ENCODE measurements at places on chromosomes 3 and 15.

DNA sequence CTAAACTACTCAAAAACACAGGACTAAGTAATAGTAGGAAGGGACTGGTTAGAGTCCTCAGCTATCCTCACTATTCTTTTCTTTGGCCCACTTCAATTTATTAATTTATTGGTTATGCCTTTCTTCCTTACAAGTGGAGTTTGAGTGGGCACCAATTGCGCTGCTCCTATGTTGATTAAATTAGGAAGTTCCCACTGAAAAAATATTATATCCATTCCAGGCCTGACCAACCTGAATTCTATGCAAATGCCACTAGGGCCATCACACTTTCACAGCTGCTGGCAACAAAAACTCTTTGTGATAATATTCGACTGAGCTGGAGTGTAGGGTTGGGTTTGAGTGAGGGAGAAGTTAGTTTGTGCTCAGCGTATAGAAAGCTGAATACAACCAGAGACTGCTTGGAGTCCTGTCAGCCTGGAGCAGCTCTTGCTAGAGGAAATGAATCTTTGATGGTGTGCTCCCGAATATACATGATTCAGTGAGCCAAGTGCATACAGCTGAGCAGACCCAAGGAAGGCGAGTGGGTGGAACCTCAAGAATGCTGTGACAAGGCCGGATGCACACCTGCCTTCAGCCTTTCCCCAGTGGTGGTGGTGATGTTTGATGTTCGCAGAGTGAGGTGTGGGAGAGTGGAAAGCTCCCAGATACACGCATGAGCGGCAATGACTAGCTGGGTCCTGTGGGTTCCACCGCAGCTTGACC, 1.5 kb downstream of the ARHGEF3 start:
- peak; percentile 81 for DNase-seq

GRCh38 chr3:120472121-120472844, 21.5 kb upstream of the FSTL1 start:
- DNase-seq, result no peak

- DNase-seq, result no peak
Measured at GRCh38 chr15:89340573-89340972, 5.9 kb upstream of the POLG start.

- DNase-seq, result no peak
Measured at GRCh38 chr15:83435202-83435601, 11.9 kb upstream of the SH3GL3 start.
